ENCODE measurements at places on chromosomes 2 and 18.

DNA sequence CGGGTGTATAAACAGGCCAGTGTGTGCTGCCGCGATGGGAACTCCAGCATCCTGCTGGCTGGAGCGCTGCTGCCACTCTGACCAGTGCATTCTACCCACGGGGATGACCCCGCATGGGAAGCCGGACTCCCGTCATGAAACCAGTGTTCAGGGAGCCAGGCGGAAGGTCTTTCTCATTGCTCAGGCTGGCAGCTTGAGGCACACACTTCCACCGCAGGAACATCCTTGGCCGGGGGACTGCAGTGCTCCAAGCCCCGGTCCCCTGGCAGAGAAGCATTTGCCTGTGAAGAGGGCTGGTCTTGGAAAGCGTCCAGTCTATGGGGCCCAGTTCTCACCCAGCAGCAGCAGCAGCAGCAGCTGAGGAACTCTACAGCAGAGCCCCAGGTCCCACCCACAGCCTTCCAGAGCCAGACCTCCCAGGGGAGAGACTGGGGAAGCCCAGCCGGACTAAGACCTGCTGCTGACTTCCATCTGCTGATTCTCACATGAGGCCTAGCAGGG lies 235.9 kb downstream of the KLHL29 start:
- peak; percentile 26 for DNase-seq

- no peak for DNase-seq
These were observed 1.3 kb downstream of the GAL3ST2 start for GRCh38 chr2:241777686-241778627.

DNA sequence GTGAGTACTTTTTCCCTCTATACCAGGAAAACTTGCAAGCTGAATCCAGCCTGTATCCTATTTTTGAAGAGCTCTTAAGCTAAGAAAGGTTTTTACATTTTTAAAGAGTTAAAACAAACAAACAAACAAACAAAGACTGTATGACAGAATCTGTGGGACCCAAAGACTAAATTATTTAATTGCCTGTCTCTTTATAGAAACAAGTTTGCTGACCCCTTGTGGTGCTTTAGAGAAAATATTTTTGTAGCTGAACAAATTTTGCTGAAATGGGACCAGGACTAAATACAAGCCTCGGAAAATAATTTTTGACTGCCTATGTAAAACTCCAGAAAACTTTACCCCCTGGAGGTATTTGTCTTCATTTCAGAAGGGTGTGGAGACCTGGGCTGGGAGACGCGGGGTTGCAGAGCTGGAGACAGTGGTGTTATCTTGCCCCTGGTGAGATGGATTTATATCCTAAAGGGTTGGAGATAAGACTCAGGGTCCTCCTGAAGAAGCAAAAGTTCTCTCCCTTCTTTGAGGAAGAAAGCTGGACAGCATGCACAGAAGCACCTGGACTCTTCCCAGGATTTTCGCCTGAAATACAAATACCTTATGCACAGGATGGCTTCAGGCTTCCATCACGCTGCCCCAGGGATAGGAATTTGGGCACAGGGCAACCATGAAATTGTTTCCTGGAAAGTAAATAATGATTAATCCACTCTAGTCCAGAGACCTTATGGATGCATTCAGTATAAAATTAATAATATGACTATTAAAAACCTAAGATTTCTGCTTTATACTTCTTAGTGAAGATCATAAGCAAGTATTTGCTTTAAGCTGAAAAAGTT lies 54.3 kb downstream of the TMX3 start:
- peak; percentile 65 for DNase-seq

DNA sequence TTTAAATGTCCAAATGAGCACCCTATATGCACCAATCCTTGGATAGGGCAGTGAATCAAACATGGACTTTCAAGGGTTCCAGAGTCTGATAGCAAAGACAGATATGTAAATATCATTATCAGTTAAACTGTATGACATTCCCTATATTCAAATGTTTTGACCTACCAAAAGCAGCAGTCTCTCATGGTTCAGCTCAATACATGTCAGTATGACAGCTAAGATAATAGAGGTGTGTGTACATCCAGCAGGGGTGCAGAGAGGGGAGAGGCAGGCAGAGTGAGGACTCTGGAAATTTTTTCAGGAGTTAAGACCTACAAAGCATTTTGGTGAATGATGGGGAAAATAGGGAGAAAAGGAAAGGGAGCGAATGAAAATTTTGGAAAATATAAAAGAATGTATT lies 106.3 kb downstream of the MYO3B start:
- DNase-seq, result no peak

DNA sequence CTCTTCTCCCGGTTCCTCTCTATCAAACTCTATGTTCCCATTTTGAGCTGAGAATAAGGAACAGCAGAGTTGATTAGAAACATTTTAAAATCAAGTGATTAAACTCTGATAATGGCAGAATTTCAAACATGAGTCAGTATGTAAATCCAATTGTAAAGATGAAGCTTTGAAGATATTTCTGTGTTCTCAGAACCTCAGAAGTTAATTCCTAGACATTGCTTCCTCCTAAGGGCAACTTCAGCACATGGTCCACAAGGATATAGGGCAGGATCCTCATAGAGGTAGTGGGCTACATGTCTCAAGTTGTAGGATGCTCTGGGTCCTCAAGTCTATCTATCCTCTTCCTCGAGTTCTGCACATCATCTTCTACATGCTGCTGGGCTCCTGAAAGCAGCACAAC lies 46.3 kb downstream of the QPCT start:
- DNase-seq, result no peak

All from EH (cell line).